ENCODE measurements at places on chromosomes 2 and 18.

DNA sequence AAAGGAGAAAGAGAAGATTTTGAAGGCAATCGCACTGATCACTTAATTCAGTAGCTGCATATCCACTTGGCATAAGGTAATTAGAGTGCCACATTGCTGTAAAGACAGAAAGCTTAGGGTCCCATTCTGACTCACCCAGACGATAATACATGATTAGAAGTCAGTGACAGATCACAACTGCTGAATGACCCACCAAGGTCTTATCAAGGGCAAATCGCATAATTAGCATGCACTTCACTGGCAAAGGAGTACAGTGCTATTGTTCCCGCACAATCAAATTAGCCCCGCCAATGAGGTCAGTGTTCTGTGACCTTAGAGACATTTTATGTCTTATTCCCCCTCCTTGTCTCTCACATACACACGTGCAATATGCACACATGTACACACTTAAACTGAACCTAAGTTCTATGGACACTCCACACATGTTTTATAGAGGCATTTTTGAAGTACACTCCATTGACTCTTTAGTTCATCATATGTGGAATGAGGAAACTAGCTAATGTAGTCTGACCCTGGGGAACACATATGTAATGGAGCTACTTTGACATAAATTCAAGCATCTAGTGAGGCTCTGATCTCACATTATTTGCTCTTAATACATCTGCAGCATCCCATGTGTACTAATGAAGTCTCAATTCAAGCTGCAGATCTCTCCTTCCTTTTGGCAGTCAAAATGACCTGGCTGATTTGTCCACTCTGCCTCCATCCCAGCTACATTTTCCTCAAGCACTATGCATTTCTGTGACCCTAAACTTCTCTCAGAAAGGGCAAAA is 673.8 kb upstream of the FANCL start:
- no peak for DNase-seq

DNA sequence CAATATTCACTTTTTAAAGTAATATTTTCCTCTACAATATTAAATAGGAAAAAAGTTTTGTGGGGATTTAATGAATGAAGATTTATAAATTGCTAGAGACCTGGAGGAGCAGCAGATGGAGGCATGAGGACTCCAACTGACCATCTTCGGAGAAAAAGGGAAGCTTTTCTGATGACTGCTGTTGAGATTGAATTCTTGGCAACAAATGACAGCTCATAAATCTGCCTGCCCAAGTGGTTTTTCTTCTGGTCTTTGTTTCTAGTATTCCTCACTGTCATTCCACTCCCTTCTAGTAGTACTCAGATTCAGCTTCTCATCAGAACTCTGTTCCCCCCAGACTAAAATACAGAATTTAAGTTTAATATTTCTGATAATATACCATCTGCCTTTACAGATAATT is 157.0 kb downstream of the EML6 start:
- DNase-seq: no peak

DNA sequence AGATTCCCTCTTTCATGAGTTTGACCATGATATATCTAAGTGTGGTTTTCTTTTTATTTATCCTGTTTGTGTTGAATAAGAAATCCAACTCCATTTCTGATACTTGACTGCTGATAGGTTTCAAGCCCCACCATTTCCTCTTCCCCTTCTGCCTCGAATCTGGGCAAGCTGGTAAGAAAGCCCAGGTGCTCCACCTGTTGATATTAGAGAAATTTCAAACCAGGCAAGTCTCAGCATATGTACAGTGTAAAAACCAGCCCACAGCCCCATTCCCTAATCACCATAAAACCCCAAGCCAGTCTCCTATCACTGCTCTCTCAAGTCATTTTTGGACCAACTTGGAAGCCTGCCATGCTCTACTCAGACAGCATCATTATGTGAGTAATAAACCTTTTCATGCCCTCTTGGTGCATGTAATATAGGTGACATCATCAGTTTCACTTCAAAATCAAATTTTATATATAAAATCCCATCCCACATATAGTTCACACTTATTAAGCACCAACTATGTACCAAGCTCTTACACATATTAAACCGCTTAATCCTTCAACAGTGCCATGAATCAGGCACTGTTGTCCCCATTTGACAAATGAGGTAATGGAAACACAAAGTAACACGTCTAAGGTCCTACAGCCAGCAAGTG is 46.6 kb downstream of the SMAD2 start:
- no peak for DNase-seq

- DNase-seq: no peak
Measured at GRCh38 chr2:43592443-43592842, 3.4 kb downstream of the THADA start.

DNA sequence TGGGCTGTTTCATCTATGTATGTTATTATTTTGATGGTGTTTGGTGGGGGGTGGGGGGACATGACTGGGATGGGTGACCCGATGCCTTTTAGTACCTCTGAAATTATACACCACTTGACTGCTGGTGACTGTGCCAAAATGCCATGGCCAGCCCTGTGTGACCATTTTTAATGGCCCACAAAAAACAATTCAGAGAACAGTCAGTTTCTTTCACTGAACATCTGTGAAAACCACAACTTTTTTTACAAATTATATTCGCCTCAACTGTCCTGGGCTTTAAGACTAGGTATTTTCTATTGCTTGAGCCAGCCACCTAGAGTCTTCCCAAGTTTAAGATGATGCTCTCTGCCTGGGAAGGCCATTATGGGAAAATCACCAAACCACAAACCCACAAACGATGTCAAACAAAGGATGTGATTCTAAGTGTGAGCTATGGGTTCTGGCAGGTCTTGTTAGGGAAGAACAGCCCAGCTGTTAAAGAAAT is 33.9 kb downstream of the FN1 start:
- DNase-seq: no peak
